ENCODE measurements at places on chromosomes 3 and 15. TPM values are rescaled to one million over a fixed set of nuclear protein-coding genes. Genes with fewer than 3 reads are reported as not detected.

AHSG gene
- total RNA-seq: not detected

BTLA gene
- total RNA-seq: not detected

CHL1 gene
- not detected for total RNA-seq

PODXL2 gene
- total RNA-seq: 11.1 TPM

DNAJB11 gene
- 56.3 TPM for total RNA-seq

LRRC15 gene
- 0.14 TPM for total RNA-seq

POLQ gene
- 6.3 TPM for total RNA-seq

CDHR4 gene
- 0.23 TPM for total RNA-seq

PATL2 gene
- total RNA-seq: 0.28 TPM

SLC30A4 gene
- 1.7 TPM for total RNA-seq

VWA5B2 gene
- 0.38 TPM for total RNA-seq

SLC25A20 gene
- total RNA-seq: 11.1 TPM

PIGB gene
- 9.4 TPM for total RNA-seq

CPB1 gene
- total RNA-seq: not detected

PDIA3 gene
- 310 TPM for total RNA-seq

ASB14 gene
- total RNA-seq: not detected

LTF gene
- not detected for total RNA-seq

KLHL6 gene
- not detected for total RNA-seq

BSN gene
- 0.08 TPM for total RNA-seq

RTP3 gene
- total RNA-seq: not detected

LSMEM2 gene
- total RNA-seq: not detected

SAMD7 gene
- not detected for total RNA-seq

ATP2B2 gene
- 0.13 TPM for total RNA-seq
